ENCODE measurements at places on chromosomes 5 and 9.

GRCh38 chr5:96017951-96018350, 56.3 kb upstream of the ELL2 start:
- no peak for DNase-seq

DNA sequence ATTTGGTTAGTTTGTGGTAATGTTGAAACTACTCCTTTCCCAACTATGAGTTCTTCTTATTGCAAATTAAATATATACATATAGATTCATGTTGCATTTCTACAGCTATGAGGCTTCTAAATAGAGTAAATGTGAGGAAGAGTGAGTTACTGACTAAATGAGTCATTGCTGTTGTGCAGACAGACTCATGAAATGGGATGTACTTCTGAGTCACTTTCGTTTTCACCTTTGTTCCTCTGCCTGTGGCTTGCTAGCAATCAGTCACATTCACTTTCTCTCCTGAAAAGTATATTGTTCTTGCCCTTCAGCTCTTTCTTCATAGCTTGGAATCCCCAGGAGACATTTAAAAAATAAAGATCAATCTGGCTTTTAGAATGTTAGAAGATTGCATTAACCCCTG, 295.5 kb upstream of the SMC2 start:
- peak; percentile 7 for DNase-seq

DNA sequence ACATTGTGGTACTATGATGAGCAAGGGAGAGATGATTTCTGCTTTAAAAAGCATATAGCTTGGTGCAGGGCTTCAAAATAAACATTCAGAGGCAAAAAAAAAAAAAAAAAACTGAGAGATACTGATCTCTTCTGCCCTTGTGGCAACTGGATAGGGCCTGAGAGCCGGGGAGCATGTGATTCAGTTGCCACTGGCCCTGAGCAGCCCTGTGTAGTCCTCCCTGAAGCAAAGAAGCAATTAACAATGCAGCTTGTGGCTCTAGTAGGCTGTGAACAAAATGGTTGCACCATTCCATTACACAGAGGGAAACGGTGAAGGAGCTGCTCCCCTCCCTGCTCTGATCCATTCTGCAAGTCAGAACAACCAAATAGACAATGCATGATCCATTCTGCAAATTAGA, 347.5 kb upstream of the DAB2 start:
- no peak for DNase-seq

DNA sequence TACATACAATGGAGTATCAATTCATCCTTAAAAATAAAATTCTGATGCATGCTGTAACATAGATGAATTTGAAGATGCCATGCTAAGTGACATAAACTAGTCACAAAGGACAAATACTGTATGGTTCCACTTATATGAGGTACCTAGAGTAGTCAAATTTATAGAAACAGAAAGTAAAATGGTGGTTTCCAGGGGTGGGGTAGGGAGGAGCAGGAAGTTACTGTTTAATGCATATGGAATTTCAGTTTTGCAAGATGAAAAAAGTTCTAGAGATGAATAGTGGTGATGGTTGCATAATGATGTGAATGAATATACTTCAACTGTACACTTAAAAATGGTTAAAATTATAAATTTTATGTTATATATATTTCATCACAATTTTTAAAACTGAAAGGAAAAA, 57.3 kb upstream of the FNIP1 start:
- DNase-seq, result peak; percentile 1

- no peak for DNase-seq
Measured at GRCh38 chr9:131423171-131423581, 29.3 kb downstream of the PRRC2B start.

DNA sequence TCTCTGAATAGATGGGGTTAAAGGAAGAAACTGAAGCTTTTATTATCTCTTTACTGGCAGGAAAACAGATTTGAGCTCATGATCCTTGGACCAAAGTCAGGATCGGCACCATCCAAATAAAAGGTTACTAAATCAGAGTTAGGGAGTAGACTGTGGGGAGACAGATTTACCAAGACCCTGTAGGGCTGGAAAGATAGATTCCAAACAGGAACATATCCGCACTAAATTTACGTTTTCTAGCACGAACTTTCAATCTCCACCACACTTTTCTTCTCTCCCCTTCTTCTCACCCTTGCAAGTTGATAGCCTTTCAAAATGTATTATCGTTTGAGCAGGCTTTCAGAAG, 120.0 kb upstream of the HMHB1 start:
- no peak for DNase-seq

Measured in CD4-positive, alpha-beta T cell treated with Interleukin-15 for 4 hours (primary cell).